ENCODE measurements at places on chromosomes 5 and 9. TPM values are rescaled to one million over a fixed set of nuclear protein-coding genes. Genes with fewer than 3 reads are reported as not detected.

DNA sequence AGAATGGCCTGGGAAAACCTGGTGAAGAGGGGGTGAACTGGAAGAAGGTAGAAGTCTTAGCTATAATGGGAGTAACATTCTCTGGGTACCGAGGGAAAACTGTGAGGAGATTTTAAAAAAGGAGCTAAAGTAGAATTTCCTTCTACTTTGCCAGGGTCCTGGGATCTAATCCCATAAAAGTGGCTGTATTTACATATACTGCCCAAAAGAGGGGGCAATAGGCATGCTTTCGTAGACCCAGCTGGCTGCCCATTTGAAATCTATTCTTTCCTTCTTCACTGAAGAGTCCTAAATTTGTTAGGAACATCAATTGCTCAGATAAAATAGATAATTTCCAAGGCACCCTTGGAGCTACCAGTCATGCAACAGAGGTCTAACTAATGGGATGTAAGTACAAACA lies 159.2 kb downstream of the CDC42SE2 start:
- no peak for DNase-seq

DNA sequence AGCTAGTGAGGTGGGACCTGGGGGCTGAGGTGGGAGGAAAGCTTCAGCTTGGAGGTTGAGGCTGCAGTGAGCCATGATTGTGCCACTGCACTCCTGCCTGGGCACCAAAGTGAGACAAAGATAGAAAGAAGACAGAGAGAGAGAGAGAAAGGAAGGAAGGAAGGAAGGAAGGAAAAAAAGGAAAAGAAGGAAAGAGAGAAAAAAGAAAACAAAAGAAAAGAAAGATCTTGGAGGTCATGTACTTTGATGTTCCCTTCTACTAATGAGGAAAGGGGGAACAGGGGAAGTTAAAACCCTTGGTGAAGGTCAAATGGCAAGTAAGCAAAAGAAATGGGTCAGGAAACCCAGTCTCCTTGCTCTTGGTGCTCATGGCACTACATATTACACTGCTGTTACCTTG lies 2.4 kb upstream of the RAI14 start:
- DNase-seq: no peak

DNA sequence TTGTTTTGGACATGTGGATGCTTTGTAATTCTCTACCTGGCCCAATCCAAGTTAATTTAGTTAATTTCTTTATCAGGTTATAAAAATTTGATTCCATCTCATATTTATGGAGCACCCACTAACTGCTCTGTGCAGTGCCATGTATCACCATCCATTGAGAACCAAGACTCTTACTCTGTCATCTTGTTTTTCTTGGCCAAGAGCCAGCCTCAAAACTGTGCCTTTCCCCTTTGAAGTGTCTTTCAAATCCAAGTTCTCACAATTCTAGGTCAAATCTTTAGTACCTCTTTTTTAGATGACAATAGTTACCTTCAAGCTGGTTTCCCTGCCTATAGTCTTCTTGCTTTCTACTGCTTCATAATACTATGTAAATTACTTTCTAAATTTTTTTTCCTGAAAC lies 3.2 kb downstream of the COMMD10 start:
- no peak for DNase-seq

DNA sequence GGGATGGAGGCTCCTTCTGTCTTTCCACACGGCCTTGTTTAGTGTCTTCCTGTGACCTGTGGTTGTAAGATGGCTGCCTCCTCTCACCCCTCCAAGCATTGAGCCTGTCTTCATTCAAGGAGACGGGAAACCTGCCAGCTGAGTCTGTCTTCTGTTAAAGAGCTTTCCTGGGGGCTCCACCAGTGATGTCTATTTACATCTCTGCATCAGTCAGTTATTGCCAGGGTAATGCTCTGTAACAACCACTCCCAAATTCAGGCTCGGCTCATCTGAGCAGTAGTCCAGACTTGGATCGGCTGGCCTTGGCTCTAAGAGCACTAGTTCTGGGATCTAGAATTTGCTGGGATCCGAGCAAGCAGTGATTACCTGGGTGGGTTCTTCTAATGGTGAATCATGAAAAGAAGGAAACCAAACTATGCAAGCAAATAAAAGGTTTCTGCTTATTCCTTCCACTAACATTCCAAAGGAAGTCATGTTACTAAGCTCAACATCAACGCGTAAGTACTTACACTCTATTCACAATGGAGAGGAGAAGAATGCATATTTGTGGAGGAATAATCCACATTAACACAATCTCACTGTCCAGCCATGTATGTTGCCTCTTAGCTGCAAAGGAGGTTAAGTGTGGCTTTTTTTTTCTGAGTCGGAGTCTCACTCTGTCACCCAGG lies 61.7 kb downstream of the GALNT12 start:
- DNase-seq: no peak

- no peak for DNase-seq
Observed at GRCh38 chr9:5364294-5365024, 24.8 kb upstream of the RLN1 start.

DNA sequence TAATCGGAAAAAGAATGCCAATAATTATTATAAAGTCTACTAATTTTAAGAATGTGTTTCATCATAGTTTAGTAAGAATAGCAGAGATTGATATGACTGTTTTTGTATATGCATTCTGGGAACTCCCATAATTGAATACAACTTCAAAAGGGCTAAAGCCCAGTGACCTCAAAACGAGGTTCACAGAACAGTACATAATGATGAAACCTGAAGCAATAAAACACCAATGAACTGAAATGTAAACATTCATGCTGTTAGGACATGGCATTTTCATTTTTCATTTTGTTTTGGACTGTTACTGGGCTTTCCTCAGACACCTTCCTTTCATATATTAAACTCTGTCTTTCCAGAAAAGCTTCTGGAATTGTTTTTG lies 684 bp upstream of the JMY start:
- no peak for DNase-seq

DNA sequence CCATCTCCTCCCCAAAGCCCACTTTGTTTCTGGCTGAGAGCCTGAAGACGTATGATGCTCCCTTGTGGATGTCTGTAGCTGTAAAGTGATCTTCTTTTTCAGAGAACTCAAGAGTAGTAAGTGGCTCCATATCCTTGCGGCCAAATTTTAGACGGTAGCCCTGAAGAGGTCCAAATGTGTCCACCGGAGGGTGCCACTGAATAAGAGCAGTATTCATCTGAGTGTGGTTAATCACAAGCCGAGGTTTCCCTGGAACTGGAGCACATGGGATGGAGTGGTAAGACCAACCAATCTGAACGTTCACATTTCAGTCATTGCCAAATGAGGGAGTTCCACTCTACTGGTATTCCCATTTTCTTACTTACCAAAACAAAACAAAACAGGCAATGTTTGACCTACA lies 686.5 kb upstream of the DMAC1 start:
- no peak for DNase-seq

DNA sequence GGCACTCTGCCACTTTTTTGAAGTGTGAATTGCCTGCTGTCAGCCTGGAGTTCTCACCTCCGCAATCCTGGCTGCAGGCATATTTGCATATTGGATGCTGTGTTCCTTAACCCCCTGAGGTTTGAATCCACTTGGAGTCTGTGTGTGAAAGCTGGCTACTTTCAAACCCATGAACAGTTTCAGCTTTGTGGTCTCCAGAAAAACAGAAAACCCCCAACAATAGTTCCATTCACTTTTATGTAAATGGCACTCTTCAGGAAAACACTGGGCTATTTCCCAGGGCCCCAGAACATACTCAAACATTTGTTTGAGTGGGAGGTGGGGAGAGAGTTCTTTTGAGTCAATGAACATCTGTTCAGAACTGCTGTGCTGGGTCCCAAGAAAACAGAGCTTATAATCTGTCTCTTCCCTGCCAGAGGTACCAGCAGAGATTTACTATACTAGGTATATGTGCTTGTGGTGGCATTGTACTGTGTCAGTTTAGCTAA lies 5.0 kb downstream of the NUDT2 start:
- no peak for DNase-seq

DNA sequence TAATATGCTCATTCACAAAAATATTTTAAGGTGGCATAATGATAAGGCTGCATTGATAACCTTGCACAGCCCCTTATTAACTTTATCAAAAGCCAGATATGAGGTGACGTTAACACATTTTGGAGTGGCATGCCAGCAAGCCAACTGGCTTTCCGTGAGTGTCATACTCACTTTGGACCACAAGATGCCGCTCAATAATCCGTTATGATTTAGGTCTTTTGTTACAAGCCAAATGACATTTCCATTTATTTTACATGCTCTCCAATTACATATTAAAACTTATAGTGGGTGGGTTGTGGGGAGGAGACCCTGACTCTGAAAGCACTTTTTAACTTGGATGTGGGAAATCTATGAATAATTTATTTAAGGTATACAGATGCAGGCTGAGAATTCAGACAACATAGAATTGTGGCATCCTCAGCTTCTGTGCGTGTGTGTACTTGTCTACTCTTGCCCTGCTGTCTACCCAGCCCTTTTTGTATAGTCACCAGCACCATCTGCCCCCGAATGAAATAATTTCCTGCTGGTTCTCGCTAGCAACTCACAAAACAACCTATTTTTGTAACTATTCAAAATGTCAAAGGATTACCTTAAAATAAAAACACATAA lies 305.1 kb downstream of the PSAT1 start:
- no peak for DNase-seq

DNA sequence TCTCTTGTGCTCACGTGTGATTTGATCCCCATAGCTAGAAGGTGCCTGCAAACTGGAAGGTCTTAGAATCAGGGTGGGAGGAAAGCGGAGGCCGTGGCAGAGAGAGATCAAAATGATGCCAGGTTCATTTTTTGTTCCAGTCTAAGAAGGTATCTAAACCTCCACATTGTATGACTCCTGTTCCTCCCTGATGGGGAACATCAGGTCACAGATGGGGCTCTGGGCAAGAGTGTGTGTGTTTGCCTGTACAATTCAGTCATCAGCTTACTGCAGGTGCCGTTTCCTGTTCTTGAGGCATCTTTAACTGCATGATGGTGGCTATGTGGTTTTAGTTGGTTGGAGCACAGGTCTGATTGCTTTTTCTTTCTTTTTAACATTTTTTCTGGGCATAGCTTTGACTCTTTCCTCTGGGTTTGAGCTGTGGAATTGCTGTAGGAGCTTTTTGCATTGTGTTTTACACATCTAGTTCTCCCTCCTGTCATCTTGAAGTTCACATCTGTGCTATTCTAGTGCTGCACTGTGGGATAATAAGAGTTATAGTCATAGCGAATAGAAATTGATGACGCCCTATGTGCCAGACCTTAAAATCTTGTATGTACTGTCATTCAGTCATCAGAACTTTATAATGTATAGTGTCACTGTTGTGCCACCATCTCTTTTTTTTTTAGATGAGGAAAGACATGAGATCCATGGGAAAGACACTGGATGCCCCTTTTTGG lies 30.8 kb downstream of the ARHGAP26 start:
- DNase-seq: no peak

DNA sequence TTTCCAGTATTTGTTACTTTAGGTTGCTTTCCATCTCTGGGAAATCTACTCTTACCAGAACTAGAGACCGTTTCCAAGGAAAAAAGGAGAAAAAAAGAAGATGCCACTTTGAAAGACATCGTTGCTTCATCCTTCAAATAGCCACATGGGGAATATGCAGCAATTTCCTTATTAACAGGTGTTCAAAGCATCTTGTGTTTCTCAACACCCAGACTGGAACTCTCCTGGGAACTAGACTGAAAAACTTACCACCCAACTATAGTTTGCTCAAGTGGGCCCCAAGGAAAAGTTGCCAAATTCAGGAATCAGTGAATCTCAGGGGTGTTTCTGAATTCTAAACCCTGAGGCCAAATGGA lies 80.0 kb upstream of the JAK2 start:
- no peak for DNase-seq

DNA sequence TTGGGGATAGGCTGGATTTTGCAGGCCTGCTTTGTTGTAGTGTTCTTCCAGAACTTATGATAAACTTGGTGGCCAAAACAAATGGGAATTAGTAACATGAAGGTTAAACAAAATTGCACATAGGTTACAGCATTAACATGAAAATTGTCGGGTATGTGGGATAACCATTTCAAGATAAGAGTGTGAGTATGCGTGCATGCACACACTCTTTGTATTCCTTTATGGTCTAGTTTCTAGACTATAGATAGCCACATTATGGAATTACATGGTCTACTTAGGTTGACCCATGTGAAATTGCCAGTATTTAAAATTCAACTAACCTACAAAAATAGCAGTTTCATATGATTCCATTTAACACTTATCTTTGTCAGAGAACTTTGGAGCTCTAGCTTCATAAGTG lies 1.4 kb downstream of the HMGCR start:
- DNase-seq: no peak

GRCh38 chr9:113603048-113603375 lies 139.5 kb downstream of the RGS3 start:
- DNase-seq: no peak

DNA sequence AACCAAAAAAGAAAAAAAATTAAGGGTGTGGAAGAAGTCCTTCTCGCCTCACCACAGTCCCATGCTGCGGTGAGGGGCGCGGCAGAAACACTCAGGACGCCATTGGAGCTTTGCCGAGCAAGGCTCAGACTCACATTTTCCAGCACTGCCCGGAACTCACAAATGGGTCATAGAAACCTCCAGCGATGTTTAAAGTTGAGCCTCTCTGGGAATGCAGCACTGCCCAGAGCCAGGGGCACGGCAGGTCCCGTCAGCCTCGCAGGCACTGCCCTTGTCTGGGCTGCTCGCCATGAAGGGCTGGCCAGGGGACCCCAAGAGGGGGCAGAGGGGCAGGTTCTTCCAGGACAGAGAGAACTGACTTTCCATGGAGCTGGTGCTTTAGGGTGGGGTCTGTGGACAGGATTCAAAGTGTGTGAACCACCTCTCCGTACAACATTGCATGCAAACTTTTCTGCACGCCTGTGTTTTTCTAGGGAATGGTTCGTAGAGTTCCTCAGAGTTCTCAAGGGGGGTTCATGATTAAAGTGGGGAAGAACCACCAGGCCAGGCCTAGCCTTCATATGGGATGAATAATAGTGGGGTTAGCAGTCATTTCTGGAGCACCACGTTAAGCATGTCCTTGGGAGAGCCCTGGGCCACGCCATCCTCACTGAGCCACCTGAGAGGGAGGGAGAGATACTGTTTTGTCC lies 38.4 kb downstream of the PRRX2 start:
- no peak for DNase-seq

DNA sequence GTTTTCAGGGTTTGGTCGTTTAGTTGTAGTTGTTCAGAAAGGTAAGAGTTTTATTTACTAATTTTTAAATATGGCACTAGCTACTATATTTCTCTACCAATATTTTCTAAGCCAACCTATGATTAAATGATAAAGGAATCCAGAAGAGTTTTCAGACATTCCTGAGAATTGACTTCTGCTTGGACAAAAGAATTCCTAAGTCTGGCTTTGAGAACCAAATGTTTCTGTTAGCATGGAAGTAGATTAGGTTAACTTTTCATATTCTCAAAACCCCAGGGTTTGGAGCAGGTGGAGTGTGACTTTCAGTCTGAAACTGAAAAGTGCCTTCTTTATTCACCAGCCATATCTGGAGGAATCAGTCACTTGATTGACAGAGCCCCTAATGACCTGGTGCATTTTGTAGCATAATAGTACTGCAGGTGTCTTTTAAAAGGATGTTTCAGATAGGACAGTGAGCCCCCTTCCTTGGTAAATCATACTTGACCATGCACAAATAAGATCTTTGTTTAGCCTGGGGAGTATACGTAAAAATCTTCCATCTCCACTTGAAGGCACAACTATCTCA lies 457.0 kb upstream of the ZNF462 start:
- no peak for DNase-seq

LMX1B gene
- polyA plus RNA-seq: 0.80 TPM

FSD1L gene
- 17.0 TPM for polyA plus RNA-seq

AQP7 gene
- polyA plus RNA-seq: 1.9 TPM

PCDHA13 gene
- polyA plus RNA-seq: 0.08 TPM

PRR7 gene
- 0.44 TPM for polyA plus RNA-seq

SEMA5A gene
- 27.1 TPM for polyA plus RNA-seq

CARD9 gene
- polyA plus RNA-seq: 0.82 TPM

OSTF1 gene
- 15.8 TPM for polyA plus RNA-seq

ADRB2 gene
- polyA plus RNA-seq: 1.0 TPM
